ENCODE measurements at places on chromosomes 13 and 19.

DNA sequence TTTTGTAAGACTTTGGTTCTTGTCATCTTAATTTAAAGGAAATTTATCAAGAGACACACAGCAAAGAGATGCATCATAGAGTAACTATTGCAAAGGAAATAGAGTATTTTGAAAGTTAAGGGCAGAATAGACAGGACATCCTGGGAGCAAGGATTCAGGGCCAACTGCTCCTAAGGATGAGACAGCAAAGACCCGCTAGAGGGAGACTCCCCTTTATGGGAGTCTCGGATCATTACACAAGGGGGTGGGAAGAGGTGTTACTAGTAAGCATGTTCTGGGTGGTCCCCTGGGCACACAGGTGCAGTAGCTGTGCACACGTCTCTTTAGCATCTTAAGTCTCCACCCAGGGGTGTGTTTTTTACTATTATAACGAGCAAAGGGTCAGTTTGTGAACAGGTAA, 9.6 kb downstream of the ZSCAN5C start:
- no peak for DNase-seq

- DNase-seq: no peak
Observed at GRCh38 chr19:5914946-5915781, 1.1 kb downstream of the CAPS start.

DNA sequence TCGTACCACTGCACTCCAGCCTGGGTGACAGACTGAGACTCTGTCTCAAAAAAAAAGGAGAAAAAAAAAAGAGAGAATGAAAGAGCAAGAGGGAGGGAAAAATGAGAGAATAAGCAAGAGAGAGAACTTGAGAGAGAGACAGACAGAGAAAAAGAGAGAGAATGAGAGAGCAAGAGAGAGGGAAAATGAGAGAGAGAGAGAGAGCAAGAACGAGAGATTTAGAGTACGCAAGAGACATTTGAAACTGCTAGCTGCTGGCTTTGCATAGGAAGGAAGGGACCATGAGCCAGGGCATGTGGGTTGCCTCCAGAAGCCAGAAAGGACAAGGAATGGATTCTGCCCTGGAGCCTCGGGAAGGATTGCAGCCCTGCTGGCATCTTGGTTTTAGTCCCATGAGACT, 9.6 kb upstream of the ADGRE1 start:
- no peak for DNase-seq

- DNase-seq: no peak
Observed at GRCh38 chr19:28687296-28687695, 525.7 kb downstream of the UQCRFS1 start.

DNA sequence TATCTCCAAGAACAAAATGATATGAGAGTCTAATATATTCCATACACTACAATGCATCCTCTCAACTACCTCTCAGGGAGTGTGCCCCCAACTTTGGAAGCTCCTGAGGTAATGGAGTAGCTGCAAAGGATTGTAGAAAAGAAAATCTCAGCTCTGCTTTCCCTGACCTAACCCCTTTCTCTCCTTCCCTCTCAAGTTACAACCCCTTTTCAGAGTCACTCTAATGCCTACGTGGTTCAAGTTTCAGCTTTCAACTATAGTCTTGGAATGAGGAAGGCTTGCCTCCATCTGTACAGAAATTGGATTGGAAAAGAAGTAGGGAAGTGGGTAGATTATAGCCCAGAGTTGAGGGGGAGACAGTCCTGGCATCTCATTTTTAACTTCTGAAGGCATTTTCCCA, 256.0 kb downstream of the PCDH9 start:
- no peak for DNase-seq

- DNase-seq: peak; percentile 82
Observed at GRCh38 chr19:18776288-18776594, 14.9 kb downstream of the COMP start.

DNA sequence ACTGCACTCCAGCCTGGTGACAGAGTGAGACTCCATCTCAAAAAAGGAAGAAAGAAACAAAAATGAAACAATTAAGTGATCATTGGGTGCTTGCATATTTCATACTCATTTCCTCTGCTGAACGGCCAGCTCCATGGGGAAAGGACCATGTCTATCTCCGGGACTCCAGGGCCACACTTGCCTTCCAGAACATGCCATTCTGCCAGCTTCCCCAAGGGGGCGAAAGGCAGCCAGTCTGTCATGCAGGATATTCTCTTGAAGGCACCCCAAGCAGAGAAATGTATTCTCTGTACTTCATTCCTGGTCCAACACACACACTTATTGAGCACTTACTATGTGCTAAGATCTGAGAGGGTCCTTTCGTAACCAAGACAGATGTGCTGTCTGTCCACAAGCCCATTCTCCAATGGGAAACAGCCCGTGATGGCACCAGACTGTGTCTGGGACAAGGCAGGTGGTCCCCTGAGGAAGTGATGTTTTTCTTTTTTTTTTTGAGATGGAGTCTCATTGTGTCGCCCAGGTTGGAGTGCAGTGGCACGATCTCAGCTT, 10.2 kb upstream of the CARM1 start:
- DNase-seq: peak; percentile 58

DNA sequence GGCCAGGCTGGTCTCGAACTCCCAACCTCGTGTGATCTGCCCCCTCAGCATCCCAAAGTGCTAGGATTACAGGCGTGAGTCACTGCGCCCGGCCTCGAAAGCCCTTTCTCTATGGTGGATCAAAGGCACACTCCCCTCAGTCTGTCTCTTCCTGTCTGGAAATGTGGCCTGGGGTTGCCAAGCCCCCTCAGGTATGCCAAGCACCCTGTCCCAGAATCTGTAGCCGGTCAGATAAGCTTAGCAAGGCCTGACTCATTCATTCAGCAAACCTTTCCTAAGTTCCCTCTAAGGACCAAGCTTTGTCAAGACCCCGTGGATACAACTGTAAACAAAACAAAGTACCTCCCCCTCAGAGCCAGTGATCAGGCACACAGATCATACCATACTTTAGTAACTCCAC, 14.1 kb downstream of the NUCB1 start:
- no peak for DNase-seq

GRCh38 chr19:21358768-21359451, at the start of gene ZNF738:
Gene ZNF738, plus strand, starts transcription at chr19:21359000. Its CDS starts 141 bp downstream, at chr19:21359141.
- DNase-seq: peak; percentile 97

GRCh38 chr13:37870489-37870845, 895 bp upstream of the TRPC4 start:
- no peak for DNase-seq

- no peak for DNase-seq
Observed at GRCh38 chr19:47405854-47406417, 13.4 kb downstream of the MEIS3 start.

DNA sequence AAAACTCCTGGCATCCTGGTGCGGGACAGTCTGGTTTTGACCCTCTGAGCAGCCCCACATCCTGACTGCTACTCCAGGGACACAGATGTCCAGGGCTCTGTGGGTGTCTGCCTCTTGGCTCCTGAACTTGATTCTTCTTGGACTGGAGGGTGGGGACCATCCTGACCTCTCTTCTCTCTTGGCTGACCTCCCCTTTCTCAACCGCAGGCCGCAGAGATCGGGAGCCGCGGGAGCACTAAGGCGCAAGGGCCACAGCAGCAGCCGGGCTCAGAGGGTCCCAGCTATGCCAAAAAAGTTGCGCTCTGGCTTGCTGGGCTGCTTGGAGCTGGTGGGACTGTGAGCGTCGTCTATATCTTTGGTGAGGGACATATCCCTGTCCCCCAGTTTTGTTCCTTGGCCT, 1.0 kb downstream of the TIMM50 start:
- no peak for DNase-seq

DNA sequence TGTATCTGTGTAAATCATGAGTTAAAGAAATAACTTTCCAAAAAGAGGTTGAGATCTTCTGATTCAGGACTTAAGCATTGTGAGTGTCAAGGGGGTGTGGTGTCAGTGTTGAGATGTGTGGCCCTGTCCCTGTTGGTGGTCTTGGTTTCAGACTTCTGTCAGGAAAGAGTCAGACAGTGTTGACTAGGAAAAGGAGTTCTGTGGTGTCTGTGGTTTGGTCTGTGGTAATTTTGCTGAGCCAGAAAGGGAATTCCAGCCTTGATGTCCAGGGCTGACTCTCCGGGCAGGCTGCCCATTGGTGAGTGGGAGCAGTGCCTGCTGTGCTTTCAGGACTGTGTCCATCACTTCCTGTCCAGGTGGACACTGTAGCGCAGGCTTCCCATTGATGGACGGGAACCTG, 39.8 kb upstream of the IGFL4 start:
- DNase-seq: peak; percentile 74

GRCh38 chr19:32200312-32201038, 144.9 kb upstream of the ZNF507 start:
- DNase-seq: no peak

- peak; percentile 17 for DNase-seq
Observed at GRCh38 chr13:31885994-31886393, 145.6 kb upstream of the FRY start.

DNA sequence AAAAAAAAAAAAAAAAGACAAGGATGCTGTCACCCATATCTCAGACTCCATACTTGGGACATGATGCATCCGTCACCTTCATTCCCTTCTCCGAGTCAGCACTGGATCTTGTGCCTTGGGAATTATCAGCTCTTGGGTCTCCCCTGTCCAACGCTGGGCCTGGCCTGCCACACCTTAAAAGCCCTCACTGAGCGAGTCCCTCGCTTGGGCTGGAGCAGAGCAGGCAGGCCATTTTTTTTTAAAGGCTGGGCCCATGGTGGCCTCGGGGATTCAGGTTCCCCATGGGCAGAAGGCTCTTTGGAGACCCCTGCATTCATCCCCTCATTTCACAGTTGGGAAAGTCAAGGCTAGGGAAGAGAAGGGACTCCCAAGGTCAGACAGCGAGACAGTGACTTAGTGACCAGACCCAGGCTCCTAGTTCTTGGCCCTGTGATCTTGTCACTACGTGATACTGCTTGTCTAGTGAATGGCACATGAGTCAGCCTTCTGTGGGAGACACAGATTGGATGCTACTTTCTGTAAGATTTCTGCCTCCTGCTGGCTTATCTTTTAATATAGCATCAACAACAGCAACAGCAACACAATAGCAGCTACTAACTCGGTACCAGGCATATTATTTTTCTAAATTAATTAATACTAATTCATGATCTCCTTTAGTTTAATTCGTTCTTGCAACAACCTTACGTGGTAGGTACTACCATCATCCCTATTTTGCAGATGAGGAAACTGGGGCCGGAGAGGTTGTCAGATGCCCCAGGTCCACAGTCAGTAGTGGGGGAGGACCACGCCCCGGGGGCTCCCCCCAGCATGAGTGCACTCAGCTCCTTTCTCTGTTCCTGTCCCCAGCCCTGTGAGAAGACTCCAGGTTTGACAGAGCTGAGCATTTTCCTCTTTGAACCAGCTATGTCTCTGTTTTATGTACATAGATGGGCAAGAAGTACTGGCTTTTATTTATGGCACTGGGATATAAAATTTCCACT, 27.4 kb upstream of the ZNF536 start:
- no peak for DNase-seq

- no peak for DNase-seq
Observed at GRCh38 chr13:110789871-110790270, 76.4 kb downstream of the ING1 start.

- no peak for DNase-seq
Observed at GRCh38 chr19:44943801-44944249, 1.8 kb downstream of the APOC4 start.

DNA sequence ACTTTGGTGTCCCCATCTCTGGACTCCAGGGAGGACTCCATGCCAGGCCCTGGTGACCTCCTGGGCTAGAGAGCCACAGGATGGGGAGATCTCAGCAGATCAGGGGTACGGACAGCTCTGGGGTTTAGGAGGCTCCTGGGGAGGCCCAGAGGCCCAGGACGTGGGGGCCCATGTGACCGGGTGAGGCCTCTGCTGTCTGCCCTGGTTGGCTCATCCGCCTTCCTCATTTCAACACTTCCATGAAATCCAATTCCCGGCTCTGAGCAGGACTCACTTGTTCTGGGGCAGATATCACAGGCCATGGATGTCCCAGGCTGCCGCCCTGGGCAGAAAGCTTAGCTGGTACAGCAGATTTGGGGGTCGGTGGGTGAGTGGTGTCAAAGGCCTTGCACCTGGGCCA, 1.1 kb upstream of the PRAM1 start:
- DNase-seq: no peak

- peak; percentile 57 for DNase-seq
Observed at GRCh38 chr19:4597975-4598671, 38.6 kb upstream of the SEMA6B start.

DNA sequence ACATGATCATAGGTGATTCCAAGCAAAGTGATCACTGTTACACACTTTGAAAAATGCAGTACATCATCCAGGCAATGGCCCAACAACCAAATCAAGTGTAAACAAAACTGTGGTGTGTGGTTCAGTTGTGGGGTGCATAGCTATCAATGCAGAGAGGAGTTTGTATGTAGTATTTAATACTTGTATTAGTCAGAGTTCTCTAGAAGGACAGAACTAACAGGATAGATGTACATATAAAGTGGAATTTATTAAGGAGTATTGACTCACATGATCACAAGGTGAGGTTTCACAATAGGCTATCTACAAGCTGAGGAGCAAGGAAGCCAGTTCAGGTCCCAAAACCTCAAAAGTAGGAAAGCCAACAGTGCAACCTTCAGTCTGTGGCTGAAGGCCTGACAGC, 249.3 kb upstream of the HTR2A start:
- DNase-seq: no peak

DNA sequence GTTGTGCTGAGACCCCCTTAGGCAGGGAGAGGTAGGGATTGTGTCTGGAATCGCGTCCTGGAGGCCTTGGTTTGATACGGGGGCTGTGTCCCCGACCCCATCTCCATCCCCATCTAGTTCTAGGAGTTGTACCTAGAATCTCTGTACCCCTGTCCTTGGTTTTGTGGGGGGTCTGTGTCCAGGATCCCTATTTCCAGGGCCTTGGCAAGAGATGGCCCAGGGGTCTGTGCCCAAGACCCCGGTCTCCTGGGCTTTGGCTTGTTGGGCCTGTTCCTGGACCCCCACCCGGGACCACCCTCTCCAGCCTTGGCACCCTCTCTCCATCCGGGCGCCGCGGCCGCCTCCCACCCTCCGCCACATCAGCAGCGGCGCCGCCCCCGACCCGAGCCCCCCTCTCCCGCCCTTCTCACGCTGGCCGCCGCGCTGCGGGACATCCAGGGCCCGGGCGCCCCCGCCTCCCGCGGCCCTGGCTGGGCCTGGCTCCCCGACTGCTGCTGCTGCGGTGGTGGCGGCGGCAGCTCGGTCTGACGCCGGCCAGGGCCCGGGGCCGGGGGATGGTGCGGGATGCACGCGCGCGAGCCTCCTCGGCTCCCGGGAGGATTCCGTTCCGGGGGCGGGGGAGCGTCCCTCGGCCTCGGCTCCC, at the start of gene NUMBL:
TSS of gene NUMBL (minus strand) at position 602 of the 643 bp plus-strand sequence. CDS start at position 434, 168 bp downstream.
- DNase-seq: no peak

- peak; percentile 80 for DNase-seq
Observed at GRCh38 chr19:1122972-1123363, 19.2 kb downstream of the GPX4 start.

DNA sequence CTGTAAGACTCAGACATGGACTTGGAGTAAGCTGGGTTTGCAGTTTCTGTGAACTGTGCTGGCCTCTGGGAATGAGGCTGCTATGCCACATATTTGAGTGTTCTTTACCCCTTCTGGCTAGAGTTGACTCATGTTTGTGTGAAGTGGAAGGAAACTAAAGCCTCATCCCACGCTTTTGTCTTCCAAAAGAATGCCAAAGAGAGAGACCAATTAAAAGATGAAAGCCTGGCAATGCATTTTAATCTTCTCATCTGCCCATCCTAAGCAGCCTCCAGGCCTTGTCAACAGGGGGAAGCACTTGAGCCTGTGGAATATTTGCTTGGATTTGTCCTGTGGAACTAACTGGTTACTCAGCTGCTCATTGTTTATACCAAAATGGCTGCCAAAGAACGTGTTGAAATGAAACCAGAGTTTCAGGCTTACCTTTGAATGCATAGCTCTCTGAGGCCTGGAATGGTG, 49.1 kb downstream of the LMO7 start:
- peak; percentile 93 for DNase-seq

Data from EL (cell line).